ENCODE measurements at places on chromosomes 16 and 17.

- no peak for DNase-seq
Observed at GRCh38 chr17:9767432-9767991, 23.9 kb downstream of the DHRS7C start.

DNA sequence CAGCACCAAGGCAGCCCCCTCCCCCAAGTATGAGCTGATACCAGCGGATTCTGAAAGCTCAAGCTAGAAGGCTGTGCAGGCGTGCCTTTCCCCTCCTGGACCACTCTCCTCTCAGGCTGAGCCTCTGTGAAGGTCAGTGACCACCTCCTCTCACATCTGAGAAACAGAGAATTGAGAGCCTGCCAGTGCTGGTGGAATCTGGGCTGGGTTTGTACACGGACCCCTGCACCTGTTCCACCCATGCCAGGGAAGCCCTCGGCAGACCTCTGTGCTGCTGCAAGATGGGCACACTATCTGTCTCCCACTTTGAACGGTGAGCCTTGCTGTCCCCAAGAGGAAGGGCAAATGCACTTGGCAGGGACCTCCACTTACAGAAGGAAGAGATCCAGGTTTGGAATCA lies 54.7 kb upstream of the SDK2 start:
- no peak for DNase-seq

DNA sequence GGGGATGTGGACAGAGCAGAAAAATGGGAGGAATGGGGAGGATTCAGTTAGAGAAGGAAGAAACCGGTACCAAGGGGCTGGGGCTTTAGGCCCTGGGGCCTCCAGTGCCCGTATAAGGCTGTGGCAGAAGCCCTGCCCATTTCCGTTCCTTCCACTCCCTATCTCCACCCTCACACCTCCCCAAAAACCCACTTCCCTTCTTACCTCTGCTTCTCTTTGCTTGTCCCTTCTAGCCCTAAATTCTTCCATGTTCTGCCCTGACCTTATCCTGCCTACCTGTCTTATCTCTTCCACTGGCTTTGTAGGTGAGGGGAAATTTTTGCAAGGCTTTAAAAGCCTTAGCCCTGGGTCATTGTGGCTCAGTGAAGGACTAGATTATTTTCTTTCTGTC lies 4.1 kb downstream of the RNF167 start:
- DNase-seq, result peak; percentile 46

GRCh38 chr17:40460968-40461731 lies 17.9 kb downstream of the IGFBP4 start:
- DNase-seq, result no peak

GRCh38 chr17:2238432-2239169 lies 65.0 kb downstream of the SMG6 start:
- peak; percentile 62 for DNase-seq

All from germinal center (tissue), 1 donor.